NCI-H1105 (cell line): ENCODE measurements at places on chromosomes 2 and 18.
A peak's percentile ranks its signal among the peaks of the same experiment; 100 is the strongest.

GRCh38 chr2:159941729-159942128, 120.7 kb downstream of the PLA2R1 start:
- no peak for DNase-seq

- no peak for DNase-seq
Measured at GRCh38 chr2:119821266-119821665, 61.5 kb downstream of the PTPN4 start.

DNA sequence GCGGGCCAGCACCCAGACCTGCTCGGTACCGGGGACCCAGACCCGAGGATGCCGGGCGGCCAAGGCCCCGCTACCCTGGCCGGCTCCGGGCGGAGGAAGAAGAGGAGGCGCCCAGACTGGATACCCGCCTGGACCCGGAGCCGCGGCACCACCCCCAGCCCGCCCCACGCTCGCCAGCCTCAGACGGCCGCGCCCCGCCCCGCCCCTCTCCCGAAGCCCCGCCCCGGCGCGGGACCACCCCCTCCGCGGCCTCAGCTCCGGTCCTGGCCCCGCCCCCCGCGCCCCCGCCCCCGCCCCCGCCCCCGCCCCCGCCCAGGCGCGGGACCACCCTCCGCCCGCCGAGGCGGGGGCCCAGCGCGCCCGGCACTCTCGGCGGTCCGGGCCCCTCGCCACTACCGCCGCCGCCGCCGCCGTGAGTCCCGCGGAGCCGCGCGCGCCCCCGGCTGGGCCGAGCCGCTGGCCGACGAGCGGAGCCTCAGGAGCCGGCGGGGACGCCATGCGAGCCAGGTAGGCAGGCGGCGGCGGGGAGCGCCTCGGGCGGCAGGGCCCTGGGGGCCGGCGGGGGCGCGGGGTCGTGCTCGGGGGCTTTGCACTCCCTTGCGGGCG, at the start of gene SH3BP4:
Gene SH3BP4, plus strand, starts transcription at position 354 of the 606 bp plus-strand sequence. CDS start 82,986 bp downstream, outside the sequence.
- peak; percentile 22 for DNase-seq

- no peak for DNase-seq
Measured at GRCh38 chr2:175836361-175836760, 165.7 kb downstream of the LNPK start.

- no peak for DNase-seq
Measured at GRCh38 chr2:100289020-100289419, 33.3 kb downstream of the LONRF2 start.

- DNase-seq = no peak
Measured at GRCh38 chr2:13102397-13103063, 385.8 kb downstream of the TRIB2 start.

- DNase-seq = no peak
Measured at GRCh38 chr2:43143756-43144155, 82.7 kb downstream of the ZFP36L2 start.

GRCh38 chr2:166090908-166091307, 36.9 kb downstream of the SCN1A start:
- no peak for DNase-seq

GRCh38 chr2:176814740-176815367, 397.7 kb upstream of the HNRNPA3 start:
- peak; percentile 12 for DNase-seq

DNA sequence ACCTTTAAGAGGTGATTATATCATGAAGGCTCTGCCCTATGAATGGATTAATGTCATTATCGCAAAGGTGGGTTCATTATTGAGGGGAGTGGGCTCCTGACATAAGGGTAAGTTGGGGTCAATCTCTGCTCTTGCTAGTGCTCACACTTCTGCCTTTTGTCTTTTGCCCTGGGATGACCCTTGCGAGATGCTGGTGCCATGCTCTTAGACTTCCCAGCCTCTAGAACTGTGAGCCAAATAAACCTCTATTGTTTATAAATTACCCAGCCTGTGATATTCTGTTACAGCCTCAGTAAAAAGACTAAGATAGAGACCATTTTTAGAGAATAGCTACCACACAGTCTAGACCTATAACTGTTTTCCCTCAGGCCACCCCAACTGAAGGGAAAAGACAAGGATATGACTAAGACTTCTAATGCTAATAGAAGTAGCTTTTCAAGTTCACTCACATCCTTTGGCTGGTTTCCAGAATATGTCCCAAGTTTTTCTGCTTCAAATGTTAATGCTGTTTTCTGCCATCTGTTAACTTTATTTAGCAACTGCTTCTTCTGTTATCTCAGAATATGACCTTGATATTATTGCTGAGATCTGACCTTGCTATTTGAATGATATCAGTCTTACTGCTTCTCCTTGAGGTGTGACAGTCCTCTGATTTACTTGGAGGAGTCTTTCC, 65.1 kb upstream of the STAM2 start:
- no peak for DNase-seq

GRCh38 chr2:70091816-70092215, 4.5 kb downstream of the PCBP1 start:
- DNase-seq = no peak

DNA sequence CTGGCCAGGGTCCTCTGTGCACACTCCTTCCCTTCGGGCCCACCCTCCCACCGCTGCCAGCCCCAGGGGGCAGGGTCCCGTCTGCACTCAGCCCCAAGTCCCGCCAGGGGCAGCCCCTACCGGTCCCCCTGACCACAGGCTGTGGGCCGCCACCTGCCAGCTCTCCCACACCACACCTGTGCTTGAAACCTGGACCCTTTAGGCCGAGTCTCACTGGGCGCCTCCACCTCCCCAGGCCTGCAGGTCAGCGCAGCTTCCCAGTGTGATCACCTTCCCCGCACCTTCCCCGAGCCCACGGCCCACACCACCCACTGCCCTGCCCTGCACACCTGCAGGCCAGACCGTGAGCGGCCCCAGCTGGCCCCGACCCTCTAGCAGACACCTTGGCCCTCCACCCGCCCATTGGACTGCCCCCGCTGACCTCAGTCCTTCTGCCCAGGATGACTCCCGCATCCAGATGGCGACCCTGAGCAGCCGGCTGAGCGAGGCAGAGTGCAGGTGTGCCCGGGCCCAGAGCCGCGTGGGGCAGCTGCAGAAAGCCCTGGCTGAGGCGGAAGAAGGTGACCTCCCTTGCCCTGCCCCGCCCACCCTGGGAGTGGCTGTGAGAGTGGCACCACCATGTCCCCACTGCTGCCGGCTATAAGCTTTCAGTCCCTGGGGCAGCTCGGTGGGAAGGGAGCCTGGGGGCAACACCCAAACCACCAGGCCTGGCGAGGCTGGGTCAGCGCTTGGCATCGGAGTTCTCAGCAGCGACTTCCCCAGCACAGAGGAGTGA, 31.3 kb upstream of the SNED1 start:
- DNase-seq = no peak

- DNase-seq = no peak
Measured at GRCh38 chr2:14903709-14904374, 271.3 kb downstream of the LRATD1 start.

DNA sequence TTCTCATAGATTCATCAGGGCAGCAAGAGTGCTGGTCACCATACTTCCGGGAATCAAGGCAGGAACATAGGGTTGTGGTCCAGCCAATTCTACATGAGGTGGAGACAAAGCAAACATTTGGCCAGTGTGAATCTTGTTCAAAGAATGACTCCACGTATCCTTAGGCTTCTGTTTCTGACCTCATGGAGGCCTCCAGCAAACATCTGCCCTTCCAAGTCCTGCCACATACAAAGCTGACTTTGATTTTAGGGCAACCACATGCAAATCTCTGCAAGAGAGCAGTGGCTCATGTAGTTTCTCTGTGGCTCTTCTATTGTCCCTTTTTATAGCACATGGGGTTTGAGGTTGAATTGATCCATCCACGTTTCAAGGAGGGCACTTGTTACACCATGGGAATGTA, 132.1 kb upstream of the MMADHC start:
- DNase-seq = no peak

DNA sequence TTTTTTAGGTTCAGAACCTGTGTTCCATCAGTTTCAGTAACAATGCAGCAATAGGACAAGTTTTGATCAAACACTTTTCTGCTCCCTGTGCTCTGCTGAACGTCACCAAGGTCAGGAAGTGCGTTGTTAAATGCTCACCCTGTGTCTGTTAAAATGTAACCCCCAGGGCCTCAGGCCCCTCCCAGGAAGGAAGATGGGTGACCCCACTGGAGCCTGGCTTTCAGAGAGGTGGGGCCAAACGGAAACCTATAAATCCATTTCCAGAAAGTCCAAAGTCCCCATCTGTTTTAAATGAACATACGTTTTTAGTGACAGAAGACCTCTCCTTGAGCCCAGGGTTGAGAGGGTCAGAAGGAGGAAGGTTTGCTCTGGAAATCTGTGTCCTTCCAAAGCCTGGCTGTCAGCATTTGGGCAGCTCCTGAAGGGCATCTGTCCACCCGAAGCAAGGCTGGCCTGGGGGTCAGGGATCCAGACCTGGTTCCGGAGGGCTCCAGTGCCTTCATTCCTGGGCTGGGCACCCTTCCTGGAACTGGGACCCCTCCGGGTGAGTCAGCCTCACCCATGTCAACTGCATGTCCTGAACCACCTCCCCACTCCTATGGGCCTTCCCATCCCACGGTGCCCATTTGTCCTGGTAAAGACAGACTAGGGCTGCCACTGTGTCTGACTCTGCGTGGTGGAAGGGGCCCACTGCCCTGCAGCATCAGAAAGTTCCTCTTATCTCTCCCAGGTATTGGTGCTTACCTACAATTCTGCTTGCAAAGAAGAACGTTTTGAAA, 117.4 kb upstream of the COPS8 start:
- no peak for DNase-seq

DNA sequence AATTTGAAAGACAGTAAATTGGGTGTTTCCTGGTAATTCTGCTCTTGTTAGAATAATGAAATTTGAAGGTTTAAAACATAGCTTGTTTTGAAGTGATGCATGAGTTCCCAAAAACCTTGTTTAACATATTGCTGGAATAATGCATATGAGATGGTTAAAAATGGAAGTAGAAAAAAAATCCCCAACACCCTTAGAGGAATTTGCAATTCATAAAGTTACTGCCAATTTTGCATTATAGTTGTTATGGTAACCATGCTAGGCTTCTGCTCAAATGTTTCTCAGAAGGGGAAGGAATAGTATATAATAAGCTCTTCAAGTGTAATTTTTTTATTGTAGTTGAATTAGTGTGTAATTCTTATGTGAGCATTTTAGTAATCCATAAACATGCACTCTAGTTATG, 49.1 kb downstream of the FASTKD2 start:
- DNase-seq = no peak

DNA sequence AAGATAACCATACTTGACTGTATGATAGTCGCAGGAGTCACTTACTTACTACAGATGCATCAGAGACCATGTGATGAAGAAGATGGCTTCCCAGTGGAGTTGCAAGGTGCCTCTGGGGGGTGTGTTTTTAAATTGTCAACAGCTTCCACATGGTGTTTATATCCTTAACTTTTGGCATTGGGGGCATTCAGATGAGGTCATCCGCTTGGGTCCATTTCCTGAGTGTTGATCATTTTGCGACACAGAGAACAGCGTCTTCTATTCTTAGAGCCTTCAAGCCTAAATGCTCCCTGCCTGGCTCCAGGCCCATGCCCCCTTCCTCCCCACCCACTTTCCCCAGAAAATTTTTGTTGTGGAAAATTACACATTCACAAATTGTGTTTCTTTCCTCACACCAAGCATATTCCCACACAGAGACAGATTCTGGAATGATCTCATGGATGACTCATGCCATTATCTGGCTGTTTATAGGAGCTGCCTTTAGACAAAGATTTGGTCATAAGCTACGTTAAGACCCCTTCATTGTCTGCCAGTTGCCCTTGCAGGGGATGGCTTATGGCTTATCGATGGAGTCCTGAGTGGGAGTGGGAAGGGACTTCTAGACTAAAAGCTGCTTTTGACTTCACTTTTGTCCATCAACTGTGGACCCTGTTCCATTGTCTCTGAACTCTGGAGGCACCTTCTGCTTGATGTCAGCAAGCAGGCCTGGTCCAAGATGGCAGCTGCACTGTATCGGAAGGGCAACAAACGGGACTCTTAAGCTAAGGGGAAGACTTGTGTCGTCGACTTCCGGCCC, 91.8 kb downstream of the CABLES1 start:
- no peak for DNase-seq

GRCh38 chr2:181124497-181124896, 144.1 kb downstream of the UBE2E3 start:
- no peak for DNase-seq

- no peak for DNase-seq
Measured at GRCh38 chr2:173239644-173240043, 115.0 kb upstream of the CDCA7 start.

GRCh38 chr2:13034861-13035260, 318.1 kb downstream of the TRIB2 start:
- DNase-seq = no peak

GRCh38 chr2:194696690-194697089, 960.3 kb upstream of the SLC39A10 start:
- no peak for DNase-seq

DNA sequence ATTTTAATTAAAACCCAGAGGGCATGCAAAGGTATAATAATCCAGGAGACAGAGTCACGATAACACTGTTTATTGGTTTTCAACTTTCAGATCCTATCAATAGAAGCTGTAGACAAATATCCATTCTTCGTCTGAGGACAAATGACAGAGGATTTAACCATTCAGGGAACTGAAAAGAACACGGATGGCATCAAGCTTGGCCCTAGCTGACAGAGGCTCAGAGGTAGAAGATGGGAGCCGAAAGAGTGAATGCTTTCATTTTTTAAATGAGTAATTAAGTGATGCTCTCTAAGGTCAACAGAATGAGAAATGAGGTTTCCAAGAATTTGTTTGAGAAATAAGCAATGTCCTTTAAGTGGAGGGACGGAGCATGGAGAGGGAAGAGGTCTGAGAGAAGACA, 62.1 kb downstream of the BCL2 start:
- no peak for DNase-seq

DNA sequence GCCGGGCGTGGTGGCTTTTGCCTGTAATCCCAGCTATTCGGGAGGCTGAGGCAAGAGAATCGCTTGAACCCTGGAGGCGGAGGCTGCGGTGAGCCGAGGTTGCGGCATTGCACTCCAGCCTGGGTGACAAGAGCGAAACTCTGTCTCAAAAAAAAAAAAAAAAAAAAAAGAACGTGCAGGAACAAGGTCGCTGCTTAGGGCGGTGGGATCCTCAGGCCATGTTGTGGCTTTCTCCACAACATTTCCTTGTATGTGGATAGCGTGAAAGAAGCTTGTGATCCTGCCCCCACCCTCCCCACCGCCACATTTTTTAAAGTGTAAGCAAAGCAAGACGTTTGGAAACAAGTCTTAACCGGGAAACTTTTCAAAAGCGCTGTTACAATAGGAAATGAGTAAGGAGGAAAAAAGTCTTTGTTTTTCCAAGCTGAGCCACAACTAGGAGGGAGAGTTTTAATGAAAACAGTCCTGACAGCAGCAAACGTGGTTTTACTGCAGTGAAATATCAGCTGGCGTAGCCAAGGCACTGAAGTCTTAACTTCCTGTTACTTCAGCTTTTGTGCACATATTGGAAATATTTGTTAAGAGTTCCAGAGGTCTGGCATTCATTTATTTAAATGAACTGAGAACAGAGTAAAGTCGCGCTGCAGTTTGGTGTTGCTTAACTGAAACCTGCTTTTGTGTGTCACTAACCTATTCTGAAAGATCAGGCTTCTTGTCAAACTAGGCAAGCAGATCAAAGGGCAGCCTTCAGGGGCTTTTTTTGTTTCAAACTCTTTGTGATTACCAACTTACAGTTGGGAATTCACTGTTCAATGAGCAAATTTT, 3.8 kb downstream of the TGIF1 start:
- no peak for DNase-seq

- no peak for DNase-seq
Measured at GRCh38 chr18:6055711-6056110, 160.4 kb upstream of the TMEM200C start.
